Right lobe of liver (tissue), 6 donors: ENCODE measurements at places on chromosomes 11 and 22. TPM values are rescaled to one million over a fixed set of nuclear protein-coding genes. Genes with fewer than 3 reads are reported as not detected.

The COPB1 gene
- 58.8 TPM for total RNA-seq

DNA sequence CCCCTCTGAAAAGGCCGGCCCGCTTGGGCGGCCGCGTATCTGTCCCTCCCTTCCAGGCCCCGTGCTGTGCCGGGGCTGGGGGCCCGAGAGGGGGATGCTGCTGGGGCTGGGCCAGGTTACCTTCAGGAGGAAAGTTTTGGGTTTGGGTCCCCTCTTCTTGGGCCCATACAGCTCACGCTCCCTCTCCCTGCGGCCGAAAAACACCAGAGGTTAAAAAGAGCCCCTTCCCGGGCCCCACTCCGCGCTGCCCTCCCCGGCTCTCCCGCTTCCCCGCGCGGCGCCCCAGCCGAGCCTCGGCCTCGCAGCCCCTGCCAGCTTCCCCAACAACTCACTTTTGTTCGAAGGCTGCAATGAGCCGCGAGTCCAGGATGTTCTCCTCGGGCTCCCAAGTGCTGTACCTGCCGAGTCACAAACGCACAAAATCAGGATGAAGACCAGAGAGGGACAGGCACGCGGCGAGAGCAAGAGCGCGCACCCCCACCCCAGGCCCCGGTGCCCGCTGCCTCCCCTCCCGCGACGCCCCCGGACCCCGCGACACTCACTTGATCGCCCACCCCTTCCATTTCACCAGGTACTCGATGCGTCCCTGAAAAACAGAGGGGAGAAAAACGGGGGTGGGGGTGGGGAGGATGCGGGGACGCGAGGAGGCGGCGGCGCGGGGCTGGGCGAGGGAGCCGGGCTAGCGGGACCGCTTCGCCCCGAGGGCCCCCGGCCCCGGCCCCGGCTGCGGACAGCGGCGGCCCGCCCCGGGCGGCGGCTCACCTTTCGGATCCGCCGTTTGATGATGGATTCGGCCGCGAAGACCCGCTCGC, 450 bp downstream of the CBX6 start:
- peak; percentile 59 for DNase-seq

The AP5B1 gene
- 6.3 TPM for total RNA-seq

The MUC6 gene
- total RNA-seq: 0.31 TPM

GRCh38 chr11:76661834-76662434, 8.6 kb downstream of the LRRC32 start:
- DNase-seq: no peak
